Brain (organoid and tissue), 16 donors: ENCODE measurements at places on chromosomes 2 and 18.

DNA sequence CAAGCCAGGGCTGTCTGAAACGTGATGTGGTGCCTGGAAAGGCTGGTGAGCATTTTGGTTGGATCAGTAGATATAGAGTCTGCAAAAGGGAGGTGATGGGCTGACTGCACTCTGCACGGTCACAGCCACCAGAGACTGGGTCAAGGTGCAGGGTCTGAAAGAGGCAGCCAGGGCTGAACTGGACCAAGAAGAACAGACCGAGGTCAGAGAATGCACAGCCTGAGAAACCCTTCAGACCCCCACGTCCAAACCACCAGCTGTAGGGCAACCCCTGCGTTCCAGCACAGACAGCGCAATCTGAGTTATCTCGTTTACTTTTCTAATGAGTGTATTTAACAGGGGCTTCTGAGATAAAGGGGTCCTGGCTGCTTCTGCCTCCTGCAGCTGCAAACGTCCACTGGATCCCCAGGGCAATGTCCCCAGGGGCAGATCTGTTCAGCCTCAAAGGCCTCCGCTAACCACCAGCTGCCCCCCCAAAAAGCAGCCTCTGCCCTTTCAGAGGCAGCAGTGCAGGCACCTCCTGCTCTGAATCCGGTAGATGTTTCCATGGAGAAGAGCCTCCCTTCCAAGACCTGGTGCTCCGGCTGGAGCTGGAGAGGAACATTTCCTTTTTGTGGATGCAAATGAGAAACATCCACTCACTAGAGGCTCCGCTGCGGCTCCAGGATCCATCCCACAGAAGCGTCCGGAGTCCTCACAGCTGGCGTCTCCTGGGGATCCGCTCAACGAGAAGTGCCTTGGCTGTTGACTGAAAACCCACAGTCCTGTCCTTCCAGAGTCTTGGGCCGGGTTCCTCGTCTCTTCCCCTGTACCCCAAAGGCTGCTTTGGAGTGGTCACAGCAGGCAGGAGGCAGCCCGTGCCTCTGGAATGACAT lies 970 bp upstream of the KCNG2 start:
- no peak for DNase-seq

GRCh38 chr18:39487932-39488331 lies 1922.3 kb upstream of the CELF4 start:
- DNase-seq = no peak

GRCh38 chr2:238484522-238485452 lies 58.1 kb downstream of the ASB1 start:
- DNase-seq = no peak

GRCh38 chr18:55529581-55529980 lies 58.4 kb downstream of the TCF4 start:
- DNase-seq = no peak

GRCh38 chr2:215436705-215437565 lies 1.1 kb upstream of the FN1 start:
- DNase-seq = peak; percentile 46

DNA sequence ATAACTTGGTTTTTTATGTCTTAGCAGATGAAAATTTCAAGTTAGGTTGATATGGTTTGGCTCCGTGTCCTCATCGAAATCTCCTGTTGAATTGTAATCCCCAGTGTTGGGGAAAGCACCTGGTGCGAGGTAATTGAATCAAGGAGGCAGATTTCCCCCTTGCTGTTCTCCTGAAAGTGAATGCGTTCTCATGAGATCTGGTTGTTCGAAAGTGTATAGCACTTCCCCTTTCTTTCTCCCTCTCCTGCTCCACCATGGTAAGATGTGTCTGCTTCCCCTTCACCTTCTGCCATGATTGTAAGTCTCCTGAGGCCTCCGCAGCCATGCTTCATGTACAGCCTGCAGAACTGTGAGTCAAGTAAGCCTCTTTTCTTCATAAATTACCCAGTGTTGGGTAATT lies 242.1 kb upstream of the TNP1 start:
- DNase-seq = no peak

DNA sequence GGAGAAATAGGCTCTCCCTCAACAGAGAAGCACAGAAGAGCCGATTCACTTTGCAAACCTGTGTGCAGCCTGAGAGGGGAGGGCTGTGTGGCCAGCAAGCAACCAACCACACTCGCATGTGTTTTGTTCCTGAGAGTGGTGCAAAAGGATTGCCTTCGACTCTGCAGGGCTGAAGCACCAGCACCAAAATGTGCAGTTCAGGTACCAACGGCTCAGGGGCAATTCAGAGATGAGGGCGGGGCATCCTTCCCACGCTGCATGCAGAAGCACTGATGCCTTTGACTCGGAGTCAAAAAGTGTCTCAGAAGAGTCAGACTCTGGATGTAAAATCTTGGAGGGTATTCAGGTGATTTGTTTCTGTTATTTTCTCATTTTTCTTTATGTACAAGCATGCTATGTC lies 55.5 kb downstream of the DCDC2C start:
- DNase-seq = no peak

DNA sequence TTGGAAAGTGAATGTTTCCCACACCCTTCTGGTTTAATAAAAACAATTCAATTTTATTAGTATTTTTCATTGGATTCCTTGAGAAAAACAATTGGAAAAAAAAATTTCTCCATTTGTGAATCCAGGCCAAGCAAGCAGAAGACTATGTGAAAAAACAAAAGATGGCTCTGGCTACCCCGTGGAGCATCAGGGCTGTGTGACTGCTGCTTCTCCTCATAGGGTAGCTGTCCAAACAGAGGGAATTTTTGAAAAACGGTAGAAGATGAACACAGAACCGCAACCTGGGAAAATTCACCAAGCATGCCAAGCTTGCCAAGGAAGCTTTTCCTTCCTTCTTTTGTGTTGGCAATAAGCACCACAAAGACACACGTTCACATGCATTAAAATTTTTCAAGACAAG lies 71.3 kb upstream of the ACVR2A start:
- DNase-seq = peak; percentile 10

GRCh38 chr18:8358033-8358765 lies 251.0 kb upstream of the RAB12 start:
- no peak for DNase-seq

DNA sequence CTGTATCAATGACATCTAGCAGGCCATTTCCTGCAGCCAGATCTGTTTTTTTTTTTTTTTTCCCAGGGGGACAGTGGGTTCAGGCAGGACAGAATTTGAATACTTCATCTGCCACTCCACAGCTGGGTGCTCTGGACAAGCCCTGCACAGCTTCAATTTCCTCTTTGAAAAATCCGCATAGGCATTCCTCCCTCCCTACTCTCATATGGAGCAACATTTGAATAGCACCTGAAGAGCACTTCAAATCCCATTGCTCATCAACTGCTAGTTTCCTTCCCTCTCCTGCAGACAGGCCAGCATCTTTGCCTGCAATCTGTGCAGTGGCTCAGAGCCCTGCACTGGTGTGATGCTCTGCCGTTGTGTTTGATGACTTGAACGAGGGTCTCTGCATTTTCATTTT lies 326.3 kb downstream of the TSN start:
- DNase-seq = peak; percentile 48

DNA sequence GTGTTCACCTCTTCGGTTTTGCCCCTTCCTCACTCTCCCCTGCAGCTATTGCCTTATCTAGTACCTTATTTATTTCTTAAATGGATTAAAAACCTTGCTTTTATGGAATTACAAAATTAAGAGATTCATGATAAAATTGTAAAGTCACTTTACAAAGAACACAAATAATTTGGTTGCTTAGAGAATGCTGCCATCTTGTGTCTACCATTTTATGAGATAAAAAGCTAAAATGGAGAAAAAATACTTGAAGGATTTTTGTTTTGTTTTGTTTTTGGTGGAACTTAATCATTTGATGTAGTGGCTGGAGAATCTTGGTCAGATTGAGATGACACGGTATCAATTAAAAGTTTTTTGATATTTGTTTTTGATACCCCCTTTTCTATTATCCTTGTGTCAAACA lies 69.6 kb downstream of the R3HDM1 start:
- peak; percentile 49 for DNase-seq

DNA sequence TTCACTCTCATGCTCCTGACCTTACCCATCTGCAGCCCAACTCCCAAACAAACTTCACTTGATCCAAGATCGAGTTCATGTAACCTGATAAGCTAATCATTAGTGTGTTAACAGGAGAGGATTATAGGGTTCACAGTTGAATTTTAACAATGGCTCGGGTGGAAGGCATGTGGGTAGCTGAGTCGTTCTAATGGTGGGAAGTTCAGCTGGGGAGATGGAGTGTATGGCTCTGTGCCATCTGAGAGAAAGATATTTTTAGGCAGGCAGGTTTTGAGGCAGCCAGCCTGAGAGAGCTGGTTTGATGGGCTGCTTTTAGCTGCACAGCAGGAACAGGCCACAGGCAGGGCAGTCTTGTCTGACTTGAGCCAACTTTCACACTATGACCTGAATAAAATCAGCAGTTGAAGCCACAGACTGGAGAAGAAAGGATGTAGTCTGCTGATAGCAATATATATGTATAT lies 17.7 kb upstream of the NFE2L2 start:
- DNase-seq = no peak

GRCh38 chr2:187003611-187004010 lies 154.6 kb upstream of the ZSWIM2 start:
- DNase-seq = no peak

- peak; percentile 100 for DNase-seq
Measured at GRCh38 chr2:61538200-61538919, at the start of gene XPO1. Gene XPO1 (minus strand): TSS chr2:61538356. CDS start chr2:61533897, 4,459 bp downstream.

DNA sequence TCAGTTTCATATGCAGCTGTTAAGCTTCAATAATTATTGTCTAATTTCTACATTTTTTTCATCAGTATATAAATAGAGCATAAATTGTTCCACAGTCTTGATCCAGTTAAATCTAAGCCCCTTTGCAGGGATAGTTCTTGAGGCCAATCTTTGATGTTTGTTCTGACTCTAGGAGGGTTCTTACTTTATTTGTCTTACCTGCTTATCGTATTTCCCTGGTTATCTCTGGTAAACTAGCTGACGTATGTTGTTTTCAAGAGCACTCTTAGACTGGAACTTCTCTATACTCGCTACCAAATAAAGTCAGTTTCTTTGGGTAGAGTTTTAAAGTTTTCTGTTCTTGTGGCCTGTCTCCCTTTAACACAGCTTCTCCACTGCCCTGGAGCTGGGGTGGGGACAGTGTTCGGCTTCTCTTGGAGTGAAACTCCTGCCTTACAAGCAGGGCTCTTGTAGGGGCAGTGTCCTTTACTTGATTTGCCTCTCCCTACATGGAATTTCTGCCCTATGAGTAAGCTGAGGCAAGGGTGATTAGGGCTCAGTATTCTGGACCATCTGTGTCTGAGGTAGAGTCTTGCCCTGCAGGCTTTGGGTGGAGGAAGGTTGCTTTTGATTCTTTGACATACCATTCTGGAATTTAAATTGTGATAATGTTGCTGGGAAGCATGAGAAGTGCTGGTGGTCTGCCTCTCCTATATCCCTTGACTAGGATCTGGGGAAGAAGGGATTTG lies 90.3 kb downstream of the PTPN4 start:
- no peak for DNase-seq

DNA sequence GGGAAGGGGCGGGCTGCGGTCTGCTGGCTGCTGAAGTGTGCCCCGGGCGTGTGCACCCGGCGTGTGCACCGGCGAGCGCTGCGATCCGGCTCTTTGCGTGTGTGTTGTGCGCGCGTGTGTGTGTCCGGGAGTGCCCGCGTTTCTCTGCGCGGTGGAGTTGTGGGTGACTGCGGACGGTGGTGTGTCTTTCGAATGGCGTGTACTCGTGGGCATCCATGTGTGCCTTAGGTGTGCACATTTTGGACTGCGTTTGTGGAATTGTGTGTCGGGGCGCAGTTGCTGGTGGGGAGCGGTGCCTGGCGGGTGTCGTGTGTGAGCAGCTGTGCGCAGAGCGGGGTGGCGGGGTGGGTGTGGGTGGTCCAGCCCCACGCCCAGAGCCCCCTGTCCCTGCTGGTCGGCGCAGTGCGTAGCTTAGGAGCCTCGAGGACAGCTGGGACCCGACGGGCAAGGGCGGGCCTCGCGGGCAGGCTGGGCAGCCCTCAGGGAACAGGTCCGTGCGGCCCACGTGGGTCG lies 533 bp downstream of the HPCAL1 start:
- DNase-seq = no peak

DNA sequence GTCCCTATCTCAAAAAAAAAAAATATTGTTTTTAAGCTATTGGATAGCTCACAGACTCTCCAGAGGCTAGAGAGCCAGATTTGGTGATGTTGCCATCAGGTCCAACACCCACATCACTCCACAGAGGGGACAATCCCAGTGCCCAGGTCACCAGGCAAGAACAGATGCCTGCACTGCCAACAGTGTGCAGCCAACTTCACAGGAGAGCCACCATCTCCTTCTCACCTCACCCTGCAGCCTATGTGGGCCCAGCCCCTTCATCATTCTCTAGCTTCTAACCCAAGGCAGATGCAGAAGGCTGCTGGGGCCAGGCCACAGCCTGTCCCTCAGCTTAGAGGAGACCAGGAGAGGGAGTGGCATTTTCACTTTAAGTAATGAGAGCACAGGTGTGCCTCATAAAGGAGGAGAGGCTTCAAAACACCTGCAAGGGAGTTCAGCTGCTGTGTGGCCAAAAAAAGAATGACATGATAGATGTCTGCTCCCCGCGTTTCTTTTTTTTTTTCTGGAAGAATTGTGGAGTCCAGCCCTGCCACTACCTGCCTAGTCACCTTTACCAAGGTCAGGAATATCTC lies 98.0 kb upstream of the ZSWIM2 start:
- DNase-seq = no peak

DNA sequence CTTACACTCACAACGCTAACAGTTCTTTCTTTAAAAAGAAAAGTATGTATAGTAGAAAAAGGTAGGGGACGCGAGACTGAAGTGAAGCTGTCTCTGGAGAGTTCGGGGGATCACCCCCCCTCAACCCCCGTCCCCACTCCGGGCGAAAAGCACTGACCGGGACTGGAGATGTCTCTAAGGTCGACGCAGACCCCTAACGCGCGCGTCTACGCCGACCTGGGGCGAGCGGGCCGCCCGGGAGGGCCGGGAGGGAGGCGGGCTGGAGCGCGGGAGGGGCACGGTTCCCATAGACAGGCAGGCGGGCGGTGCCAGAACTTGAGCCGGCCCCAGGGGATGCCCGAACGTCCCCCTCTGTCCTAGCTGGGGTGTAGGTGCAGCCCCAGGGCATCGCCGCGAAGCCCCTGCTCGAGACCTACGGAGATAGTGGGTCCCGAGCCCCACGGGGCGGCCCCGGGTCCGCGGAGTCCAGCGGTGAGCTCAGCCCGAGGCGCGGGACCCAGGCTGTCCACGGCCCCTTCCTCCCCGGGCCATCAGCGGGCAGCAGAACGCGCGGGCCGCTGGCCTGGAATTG lies 82.2 kb downstream of the CHRNA1 start:
- peak; percentile 20 for DNase-seq

DNA sequence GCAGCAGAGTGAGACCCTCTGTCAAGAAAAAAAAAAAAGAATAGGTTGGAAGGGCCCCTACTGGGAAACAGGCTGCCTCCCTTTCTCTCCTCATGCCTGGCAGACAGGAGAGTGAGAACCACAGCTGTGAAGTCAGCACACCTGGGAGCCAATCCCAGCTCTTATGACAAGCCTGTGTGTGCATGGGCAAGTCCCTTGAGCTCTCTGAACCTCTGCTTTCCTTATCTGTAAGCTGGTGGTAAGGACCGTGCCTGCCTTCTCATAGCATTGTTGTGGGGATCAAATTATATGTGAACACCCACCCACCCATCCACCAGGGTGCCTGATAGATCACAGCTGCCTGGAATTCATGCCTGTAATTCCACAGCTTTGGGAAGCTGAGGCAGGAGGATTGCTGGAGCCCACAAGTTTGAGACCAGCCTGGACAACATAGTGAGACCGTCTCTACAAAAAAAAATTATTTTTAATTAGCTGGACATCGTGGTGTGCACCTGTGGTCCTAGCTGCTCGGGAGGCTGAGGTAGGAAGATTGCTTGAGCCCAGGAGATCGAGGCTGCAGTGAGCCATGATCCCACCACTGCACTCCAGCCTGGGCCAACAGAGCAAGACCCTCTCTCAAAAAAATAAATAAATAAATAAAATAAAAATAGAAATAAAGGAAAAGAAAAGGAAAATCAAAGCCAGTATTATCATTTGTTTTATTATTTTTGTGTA lies 66.9 kb upstream of the MCFD2 start:
- no peak for DNase-seq
